Mesenteric fat pad (tissue), 1 donor: ENCODE measurements at places on chromosomes 3 and 15. TPM values are rescaled to one million over a fixed set of nuclear protein-coding genes. Genes with fewer than 3 reads are reported as not detected.

Gene EPHB3
- total RNA-seq: 1.6 TPM

Gene FBXL22
- total RNA-seq: 1.0 TPM

Gene MEIS2
- total RNA-seq: 21.5 TPM

Gene LRTM1
- not detected for total RNA-seq

Gene ZNF639
- 33.0 TPM for total RNA-seq

- no peak for DNase-seq
Observed at GRCh38 chr3:33936921-33937525, 138.6 kb downstream of the PDCD6IP start.

- no peak for DNase-seq
Observed at GRCh38 chr15:74988007-74988800, 7.2 kb upstream of the SCAMP5 start.

DNA sequence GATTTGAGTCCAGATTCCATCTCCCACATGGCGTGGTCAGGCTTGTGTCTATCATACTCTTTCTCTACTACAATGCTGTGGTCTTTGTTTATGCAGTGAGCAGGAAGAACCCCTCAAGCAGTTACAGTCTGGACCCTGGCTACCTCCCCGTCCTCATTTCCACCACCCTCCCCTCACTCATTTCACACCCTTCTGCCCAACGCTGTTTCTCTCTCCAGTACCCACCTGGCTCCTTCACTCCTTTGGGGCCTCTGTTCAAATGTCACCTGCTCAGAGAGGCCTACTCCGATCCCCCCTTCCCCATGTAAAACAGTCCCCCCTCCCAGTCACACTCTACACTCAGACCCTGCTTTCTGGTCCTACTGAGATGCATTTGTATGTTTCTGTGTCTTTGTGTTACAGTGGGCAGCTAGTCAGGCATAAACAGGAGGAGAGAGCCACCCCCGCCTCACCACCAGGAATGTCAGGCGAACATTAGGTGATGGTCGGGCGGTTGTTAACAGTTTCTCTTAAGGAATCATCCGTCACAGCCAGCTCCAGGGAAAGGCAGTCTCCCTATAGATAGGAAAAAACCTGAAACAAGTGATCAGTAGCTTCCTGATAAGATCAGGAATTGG lies 53.7 kb upstream of the CA12 start:
- no peak for DNase-seq

GRCh38 chr3:109325657-109326056 lies 9.3 kb upstream of the DPPA2 start:
- DNase-seq: no peak

GRCh38 chr3:154835639-154836038 lies 244.5 kb upstream of the MME start:
- no peak for DNase-seq

- DNase-seq: no peak
Observed at GRCh38 chr3:160564258-160564911, 986 bp downstream of the KPNA4 start.

DNA sequence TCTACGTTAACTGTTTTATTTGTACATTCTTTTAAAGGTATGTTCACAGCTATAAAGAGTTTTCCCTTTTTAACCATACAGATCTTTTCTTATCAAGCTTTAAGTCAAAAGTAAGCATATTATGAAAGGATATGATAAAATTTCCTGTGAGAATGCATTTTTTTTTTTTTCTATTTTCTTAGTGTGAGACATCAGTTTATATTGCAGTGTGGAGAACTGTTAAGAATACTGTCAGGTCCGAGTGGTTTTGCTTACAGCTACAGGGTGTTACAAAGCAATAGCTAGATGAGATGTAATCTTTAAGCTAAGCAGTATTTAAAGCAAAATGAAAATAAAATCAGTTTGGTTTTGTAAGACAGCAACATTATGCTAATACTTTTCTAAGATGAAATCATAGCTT lies 133.2 kb downstream of the SLC25A26 start:
- no peak for DNase-seq

GRCh38 chr15:60548101-60548500 lies 69.2 kb upstream of the ICE2 start:
- DNase-seq: no peak

DNA sequence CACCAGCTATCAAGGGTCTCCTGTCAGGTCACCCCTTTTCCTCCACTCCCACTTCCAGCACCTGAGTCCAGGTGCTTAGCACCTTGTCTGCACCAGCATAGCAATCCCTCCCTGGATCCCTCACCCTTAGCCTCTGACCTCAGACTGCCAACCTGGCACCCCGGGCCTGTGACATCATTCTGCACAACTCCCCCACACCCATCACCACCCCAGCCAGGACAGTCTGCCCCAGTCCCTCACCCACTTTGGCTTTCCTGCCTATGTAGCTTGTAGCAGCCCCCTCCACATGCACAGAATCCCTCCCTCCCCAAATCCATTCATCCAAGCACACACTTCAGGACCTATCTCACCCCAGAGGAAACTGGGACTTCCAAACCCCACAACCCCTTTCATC lies 819 bp upstream of the PLXNB1 start:
- DNase-seq: no peak
